A673 (cell line): ENCODE measurements at places on chromosomes 2 and 18.
A peak's percentile ranks its signal among the peaks of the same experiment; 100 is the strongest.

- H3K4me3 ChIP-seq, result no peak overlapping the region
- H3K4me1 ChIP-seq, result no peaks in the 10 kb centered on the region
- peak; percentile 39 for DNase-seq
- peaks cover 4% of the 10 kb centered on the region for H3K27me3 ChIP-seq
- H3K27ac ChIP-seq, result no peak overlapping the region
Measured at GRCh38 chr18:24930478-24930877, 421.5 kb downstream of the ZNF521 start.

DNA sequence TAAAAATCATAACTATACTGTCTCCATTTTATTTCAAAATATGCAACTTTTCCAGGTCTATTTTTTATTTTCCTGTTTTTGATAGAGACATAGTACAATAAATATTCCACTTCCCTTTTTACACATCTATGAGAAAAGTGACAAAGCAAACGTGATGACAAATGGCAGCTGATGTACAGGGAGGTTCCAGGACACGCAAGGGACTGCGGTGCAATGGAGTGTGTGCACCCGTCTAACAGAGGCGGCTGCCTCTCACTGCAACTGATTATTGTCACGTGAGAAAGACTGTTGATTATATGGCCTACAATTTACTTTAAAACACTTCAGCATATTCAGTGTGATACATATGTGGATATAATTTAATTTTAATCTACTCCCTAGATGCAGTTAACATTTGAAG, 142.6 kb downstream of the LRRC30 start:
- H3K27ac ChIP-seq, result no peak overlapping the region
- no peak overlapping the region for H3K4me3 ChIP-seq
- H3K36me3 ChIP-seq, result no peaks in the 10 kb centered on the region
- H3K4me1 ChIP-seq, result no peaks in the 10 kb centered on the region

DNA sequence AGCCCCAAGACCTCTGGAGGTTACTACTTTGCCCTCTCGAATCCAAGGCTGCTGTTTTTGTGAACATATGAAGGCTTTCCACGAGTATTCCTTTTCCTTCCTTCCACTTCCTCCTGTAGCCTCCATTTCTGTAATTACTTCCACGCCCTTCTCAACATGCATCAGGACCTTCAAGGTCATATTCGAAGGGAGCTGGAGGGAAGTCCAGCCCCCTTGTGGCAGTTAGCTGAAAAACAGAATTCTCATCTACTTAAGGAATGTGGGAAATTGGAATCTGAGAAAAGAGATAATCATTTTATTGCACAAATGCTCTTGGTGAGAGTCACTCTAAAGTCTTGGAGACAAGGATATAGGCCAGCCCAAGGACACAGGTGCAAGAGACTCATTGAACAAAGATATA, 1000.2 kb downstream of the TDRD15 start:
- no peak overlapping the region for H3K27ac ChIP-seq
- no peaks in the 10 kb centered on the region for H3K36me3 ChIP-seq
- no peak overlapping the region for H3K4me3 ChIP-seq
- H3K27me3 ChIP-seq, result no peaks in the 10 kb centered on the region
- peak; percentile 58 for DNase-seq

- H3K4me3 ChIP-seq, result peak overlapping the region; percentile 16
- H3K27ac ChIP-seq, result peak overlapping the region; percentile 75
Measured at GRCh38 chr2:157173740-157174184, 83.7 kb upstream of the GALNT5 start.

DNA sequence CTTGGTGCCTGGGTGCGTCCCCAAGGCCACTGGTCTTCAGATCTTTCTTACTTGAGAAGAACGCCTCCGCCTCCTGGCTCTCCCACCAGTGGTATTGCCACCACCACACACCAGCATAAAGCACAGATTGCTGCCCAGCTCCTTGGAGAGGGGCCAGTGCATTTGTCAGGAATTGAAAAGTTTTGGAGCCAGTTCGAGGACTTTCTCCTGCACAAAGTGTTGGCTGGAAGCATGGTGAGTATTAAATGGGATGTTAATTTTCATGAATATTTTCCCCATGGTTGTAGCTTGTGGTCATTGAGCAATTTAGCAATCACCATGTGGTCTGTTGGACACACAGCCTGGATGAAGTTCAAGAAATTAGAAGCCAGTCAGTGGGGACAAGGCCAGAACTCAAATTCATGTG, 684.6 kb upstream of the FANCL start:
- no peaks in the 10 kb centered on the region for H3K36me3 ChIP-seq
- no peaks in the 10 kb centered on the region for H3K27me3 ChIP-seq
- DNase-seq, result no peak
- H3K27ac ChIP-seq, result no peak overlapping the region
- no peaks in the 10 kb centered on the region for H3K4me1 ChIP-seq

- H3K4me3 ChIP-seq, result no peak overlapping the region
- no peak for DNase-seq
- H3K27me3 ChIP-seq, result no peaks in the 10 kb centered on the region
- H3K27ac ChIP-seq, result no peak overlapping the region
Measured at GRCh38 chr18:7358989-7359726, 128.3 kb downstream of the LRRC30 start.

GRCh38 chr2:236163471-236164200, 4.5 kb downstream of the GBX2 start:
- peaks cover 15% of the 10 kb centered on the region for H3K4me1 ChIP-seq
- peaks cover 64% of the 10 kb centered on the region for H3K27me3 ChIP-seq
- no peaks in the 10 kb centered on the region for H3K36me3 ChIP-seq
- no peak overlapping the region for H3K27ac ChIP-seq

GRCh38 chr2:96142217-96143113, 2.8 kb downstream of the DUSP2 start:
- H3K4me3 ChIP-seq, result no peak overlapping the region
- no peaks in the 10 kb centered on the region for H3K36me3 ChIP-seq
- H3K27me3 ChIP-seq, result no peaks in the 10 kb centered on the region

DNA sequence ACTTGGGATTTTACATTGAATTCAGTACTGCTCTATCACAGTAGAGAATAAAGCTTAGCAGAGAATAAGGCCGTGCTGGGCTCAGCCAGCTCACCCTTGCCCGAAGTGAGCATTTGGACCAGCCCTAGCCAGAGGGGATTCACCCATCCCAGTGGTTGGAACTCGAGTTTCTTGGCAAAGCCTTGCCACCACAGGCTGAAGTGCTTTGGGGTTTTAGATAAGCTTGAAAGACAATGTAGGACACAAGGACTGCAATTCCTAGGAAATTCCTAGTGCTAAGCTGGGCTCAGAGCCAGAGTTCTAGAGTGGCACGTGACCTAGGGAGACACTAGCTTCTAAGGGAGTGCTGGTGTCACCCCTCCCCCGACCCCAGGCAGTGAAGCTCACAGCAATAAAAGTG, 28.0 kb downstream of the SERPINB11 start:
- DNase-seq, result no peak
- H3K27ac ChIP-seq, result no peak overlapping the region

DNA sequence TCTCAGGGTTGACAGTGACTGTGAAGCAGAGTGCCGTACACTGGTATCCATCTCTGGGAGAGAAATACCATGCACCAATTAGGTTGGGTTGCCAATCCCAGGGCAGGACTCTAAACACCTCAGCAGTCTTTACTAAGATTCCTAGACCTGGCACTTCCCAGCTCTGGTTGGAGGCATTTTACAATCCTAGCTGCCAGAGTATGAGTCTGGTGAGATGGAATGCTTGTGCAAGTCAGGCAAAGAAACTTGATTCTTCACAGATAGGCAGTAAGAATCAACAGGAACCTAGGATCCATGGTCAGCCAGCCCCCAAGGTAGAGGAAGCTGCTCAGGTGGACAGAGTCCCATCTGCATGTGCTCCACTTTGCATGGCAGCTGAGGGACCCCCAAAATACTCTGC, 6.0 kb upstream of the UGT1A5 start:
- no peak overlapping the region for H3K27ac ChIP-seq
- no peak overlapping the region for H3K4me3 ChIP-seq
- DNase-seq, result no peak
- H3K27me3 ChIP-seq, result no peaks in the 10 kb centered on the region

DNA sequence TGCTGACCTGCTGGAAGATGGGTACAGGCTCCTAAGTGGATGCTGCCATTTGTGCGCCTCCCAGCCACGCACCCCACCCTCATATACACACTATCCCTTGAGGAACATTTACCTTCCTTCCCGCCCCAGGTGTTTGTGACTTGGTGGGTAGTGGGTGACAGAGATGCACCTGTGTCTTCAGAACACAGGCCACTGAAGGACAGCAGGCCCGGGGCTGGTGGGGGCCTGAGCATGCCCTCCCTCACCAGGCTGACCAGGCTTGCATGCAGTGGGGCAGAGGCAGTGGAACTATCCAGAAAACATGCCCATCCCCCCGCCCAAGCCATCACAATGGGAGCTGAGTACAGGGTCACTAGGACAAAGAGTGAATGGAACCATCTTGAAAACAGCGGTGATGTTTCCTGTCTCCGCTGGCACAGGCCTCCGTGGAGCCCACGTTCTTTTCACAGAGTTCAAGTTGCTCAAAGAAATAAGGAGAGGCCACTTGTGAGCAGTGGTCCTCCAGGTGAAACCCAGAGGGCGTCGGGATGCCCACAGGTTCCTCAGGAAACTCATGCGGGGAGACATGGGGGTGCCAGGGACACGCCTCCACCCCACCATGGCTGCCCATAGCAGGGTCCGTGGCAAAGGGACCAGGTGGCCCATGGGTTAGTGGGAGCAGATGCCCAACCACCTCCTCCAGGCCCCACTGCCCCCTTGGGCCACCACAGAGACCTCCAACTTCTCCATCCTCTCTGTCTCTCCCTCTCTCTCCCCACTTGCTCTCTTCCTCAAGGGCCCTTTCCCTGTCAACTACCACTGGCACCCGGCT, 90.9 kb downstream of the MALT1 start:
- peaks cover 7% of the 10 kb centered on the region for H3K4me1 ChIP-seq
- no peak overlapping the region for H3K4me3 ChIP-seq
- DNase-seq, result no peak
- no peak overlapping the region for H3K27ac ChIP-seq
- H3K36me3 ChIP-seq, result no peaks in the 10 kb centered on the region
- H3K27me3 ChIP-seq, result no peaks in the 10 kb centered on the region

GRCh38 chr2:72901426-72901825, 14.2 kb downstream of the SPR start:
- H3K36me3 ChIP-seq, result no peaks in the 10 kb centered on the region
- no peaks in the 10 kb centered on the region for H3K4me1 ChIP-seq
- no peak for DNase-seq
- no peak overlapping the region for H3K4me3 ChIP-seq
- no peak overlapping the region for H3K27ac ChIP-seq

GRCh38 chr18:8073167-8073566, 506.1 kb downstream of the PTPRM start:
- no peaks in the 10 kb centered on the region for H3K27me3 ChIP-seq
- DNase-seq, result no peak
- no peaks in the 10 kb centered on the region for H3K36me3 ChIP-seq
- H3K27ac ChIP-seq, result no peak overlapping the region
- H3K4me3 ChIP-seq, result no peak overlapping the region

GRCh38 chr2:167212014-167212648, 323.9 kb downstream of the XIRP2 start:
- H3K36me3 ChIP-seq, result no peaks in the 10 kb centered on the region
- H3K27me3 ChIP-seq, result no peaks in the 10 kb centered on the region
- H3K4me3 ChIP-seq, result no peak overlapping the region
- no peak overlapping the region for H3K27ac ChIP-seq
- peak; percentile 77 for DNase-seq

DNA sequence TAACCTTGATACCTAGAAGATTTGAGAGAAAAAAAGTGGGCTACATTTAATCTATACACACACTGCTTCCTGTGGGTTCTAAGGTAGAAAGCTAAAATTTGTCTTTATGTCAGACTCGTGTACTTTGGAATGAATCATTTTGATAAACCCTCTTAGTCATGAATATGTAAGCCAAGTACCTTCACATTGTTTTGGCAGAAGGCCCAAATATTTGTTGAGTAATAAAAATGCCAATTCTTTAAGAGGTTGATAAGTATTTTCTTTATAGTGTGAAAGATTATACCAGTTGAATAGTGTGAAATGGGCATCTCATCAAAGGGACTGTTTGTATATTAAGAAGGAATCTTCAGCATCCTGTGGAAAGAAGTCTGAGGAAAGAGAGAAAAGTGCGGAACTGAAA, 1464.7 kb upstream of the ZEB2 start:
- no peaks in the 10 kb centered on the region for H3K4me1 ChIP-seq
- H3K27me3 ChIP-seq, result no peaks in the 10 kb centered on the region
- peak; percentile 33 for DNase-seq

GRCh38 chr2:6506859-6507258, 358.8 kb downstream of the CMPK2 start:
- H3K4me3 ChIP-seq, result no peak overlapping the region
- no peaks in the 10 kb centered on the region for H3K27me3 ChIP-seq
- no peak for DNase-seq

DNA sequence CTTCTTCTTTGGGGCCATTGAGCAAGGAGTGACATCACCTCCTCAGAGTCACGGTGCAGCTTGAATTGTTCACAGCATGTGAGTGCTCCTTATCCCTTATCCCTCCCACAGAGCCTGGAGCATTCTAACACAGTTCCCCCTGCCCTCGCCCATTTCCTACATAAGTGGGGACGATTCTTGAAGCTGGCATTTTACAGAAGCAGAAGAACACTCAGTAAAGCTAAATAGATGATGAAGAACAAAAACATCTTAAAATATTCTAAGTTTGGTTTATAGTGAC, 135.8 kb upstream of the APCDD1 start:
- H3K4me1 ChIP-seq, result peaks cover 6% of the 10 kb centered on the region
- no peaks in the 10 kb centered on the region for H3K27me3 ChIP-seq
- no peak overlapping the region for H3K4me3 ChIP-seq

DNA sequence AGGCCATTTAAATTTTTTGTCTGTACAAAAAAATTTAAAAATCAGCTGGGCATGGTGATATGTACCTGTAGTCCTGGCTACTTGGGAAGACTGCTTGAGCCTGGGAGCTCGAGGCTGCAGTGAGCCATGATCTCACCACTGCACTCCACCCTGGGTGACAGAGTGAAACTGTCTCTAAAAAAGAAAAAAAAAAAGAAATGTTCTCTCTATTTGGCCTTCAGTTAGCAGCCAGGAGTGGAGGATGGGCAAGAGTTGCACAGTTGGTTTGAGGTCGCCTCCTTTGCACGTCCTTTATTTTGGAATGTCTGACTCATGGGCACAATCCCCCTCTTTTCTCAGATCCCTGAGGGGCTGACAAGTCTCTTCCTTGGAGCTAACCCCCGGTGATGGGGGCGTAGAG, 26.3 kb downstream of the ITM2C start:
- H3K27ac ChIP-seq, result no peak overlapping the region
- no peaks in the 10 kb centered on the region for H3K36me3 ChIP-seq
- H3K4me1 ChIP-seq, result no peaks in the 10 kb centered on the region
- no peaks in the 10 kb centered on the region for H3K27me3 ChIP-seq
- DNase-seq, result no peak
